ENCODE measurements at places on chromosomes 13 and 19.

- DNase-seq, result no peak
- H3K27ac ChIP-seq, result peak overlapping the region; percentile 97
- no peaks in the 10 kb centered on the region for H3K27me3 ChIP-seq
- H3K4me1 ChIP-seq, result peaks cover 33% of the 10 kb centered on the region
Measured at GRCh38 chr19:6392221-6393073, 517 bp downstream of the GTF2F1 start.

GRCh38 chr13:114122591-114123211 lies 9.7 kb downstream of the RASA3 start:
- no peaks in the 10 kb centered on the region for H3K27me3 ChIP-seq
- no peak for DNase-seq
- peaks cover 86% of the 10 kb centered on the region for H3K4me1 ChIP-seq
- no peak overlapping the region for H3K4me3 ChIP-seq
- H3K36me3 ChIP-seq, result peaks cover 28% of the 10 kb centered on the region

DNA sequence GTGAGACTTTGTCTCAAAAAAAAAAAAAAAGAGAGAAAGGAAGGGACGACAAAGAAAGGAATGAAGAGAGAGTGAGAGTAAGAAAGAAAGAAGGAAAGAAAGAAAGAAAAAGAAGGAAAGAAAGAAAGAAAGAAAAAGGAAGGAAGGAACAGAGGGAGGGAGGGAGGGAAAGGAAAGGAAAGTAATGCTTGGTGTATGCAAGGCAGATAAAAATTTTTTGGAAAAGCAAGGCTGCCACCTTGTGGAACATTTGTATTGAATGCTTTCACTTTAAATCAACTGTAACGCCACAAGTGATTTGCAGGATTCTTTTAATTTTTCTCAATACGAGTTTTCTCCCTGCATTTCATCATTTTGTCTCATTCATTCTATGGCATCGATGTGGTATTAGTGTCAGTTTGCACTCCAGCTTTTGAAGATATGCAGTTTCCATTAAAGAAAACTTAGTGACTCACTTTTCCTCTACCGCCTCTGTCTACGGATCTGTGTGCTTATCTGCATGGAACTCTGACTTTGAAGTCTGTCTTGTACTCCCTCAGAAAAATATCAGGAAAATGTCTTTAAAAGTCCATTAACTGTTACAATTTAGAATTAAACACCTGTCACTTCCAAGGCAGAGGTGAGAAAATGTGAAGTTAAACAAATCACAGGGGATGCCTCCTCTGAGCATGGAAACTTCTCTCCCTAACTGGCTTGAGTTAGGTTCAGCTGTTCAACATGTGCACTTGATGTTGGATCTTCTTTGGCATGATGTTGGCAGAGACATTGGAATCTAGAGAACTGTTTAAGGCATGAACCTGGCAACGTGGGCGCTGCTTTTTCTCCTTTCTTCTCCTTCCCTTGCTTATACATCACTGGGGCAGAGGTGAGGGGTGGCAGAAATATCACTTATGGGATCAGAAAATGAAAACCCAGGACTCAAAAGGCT lies 20.0 kb upstream of the ZDHHC20 start:
- H3K4me3 ChIP-seq, result peak overlapping the region; percentile 69
- DNase-seq, result peak; percentile 22
- H3K27ac ChIP-seq, result no peak overlapping the region

DNA sequence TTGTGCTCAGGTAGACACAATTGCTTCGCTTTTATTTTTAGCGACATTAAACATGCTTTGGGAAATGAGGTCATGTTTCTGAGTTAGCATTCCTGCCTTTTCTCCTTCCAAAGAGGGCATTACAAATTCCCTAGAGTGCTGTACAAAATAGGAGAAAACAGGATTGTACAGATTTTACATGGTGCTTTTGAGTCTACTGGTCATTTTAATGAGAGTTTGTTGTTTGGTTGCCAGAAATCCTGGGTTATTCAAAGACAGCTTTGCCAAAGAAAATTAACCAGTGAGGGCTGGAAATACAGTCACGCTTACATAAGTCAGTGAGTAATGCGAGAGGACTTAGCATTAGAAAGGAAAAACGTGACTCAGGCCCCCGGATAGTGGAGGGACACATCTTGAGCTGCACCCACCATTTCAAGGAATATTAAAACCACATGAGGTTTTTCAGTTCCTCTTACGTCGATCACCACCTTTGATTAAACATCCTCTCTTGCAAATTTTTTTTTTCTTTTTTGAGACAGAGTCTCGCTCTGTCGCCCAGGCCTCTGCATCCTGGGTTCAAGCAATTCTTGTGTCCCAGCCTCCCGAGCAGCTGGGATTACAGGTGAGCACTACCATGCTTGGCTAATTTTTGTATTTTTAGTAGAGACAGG lies 55.4 kb downstream of the SACS start:
- no peaks in the 10 kb centered on the region for H3K36me3 ChIP-seq
- no peaks in the 10 kb centered on the region for H3K27me3 ChIP-seq
- H3K4me3 ChIP-seq, result peak overlapping the region; percentile 14

GRCh38 chr13:59211606-59212005 lies 952.1 kb downstream of the DIAPH3 start:
- no peaks in the 10 kb centered on the region for H3K4me1 ChIP-seq
- DNase-seq, result no peak
- no peaks in the 10 kb centered on the region for H3K27me3 ChIP-seq
- no peak overlapping the region for H3K27ac ChIP-seq

DNA sequence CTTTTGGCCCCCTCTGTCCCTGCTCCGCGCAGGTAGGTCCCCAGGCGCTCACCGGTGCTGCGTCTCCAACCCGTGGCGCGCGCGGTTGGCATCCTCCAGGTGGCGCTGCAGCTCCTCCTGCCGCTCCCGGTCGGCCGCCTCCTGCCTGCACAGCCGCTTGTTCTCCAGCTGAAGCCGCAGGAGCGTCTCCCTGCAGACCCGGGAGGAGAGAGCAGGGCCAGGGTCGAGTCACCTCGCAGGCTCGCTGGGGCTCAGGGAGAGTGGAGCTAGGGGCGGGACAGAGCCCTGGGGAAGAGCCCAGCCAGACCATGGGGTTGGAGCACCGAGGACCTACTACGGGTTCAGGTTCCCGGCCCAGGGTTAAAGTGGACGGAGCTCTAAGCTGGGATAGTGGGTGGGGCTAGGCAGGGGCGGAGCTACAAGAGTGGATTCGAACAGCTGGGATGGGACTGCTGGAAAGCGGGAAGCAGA lies 9.3 kb downstream of the HOOK2 start:
- H3K36me3 ChIP-seq, result peaks cover 15% of the 10 kb centered on the region
- H3K4me3 ChIP-seq, result peak overlapping the region; percentile 76
- no peaks in the 10 kb centered on the region for H3K27me3 ChIP-seq
- H3K4me1 ChIP-seq, result peaks cover 8% of the 10 kb centered on the region

GRCh38 chr19:37594982-37595382 lies 306 bp downstream of the ZNF540 start:
- peaks cover 14% of the 10 kb centered on the region for H3K4me1 ChIP-seq
- H3K27ac ChIP-seq, result peak overlapping the region; percentile 99
- peak; percentile 48 for DNase-seq
- peaks cover 34% of the 10 kb centered on the region for H3K36me3 ChIP-seq
- peak overlapping the region; percentile 95 for H3K4me3 ChIP-seq
- H3K27me3 ChIP-seq, result no peaks in the 10 kb centered on the region

DNA sequence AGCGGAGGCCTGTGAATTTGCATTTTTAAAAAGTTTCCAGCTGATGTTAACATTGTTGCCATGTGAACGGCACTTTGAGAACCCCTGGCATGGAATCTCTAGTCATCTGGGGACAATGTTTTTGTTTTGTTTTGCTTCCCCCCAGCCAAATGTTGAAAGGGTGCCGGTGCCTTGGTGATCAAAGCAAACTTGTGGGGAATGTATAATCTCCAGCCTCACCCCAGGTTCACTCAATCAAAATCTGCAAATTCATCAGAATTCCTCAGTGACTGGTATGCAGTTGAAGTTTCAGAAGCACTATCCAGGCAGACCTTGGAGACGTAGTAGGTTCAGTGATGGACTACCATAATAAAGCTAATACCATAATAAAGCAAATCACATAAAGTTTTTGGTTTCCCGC lies 428.7 kb downstream of the MYO16 start:
- peaks cover 3% of the 10 kb centered on the region for H3K27me3 ChIP-seq
- H3K4me1 ChIP-seq, result no peaks in the 10 kb centered on the region
- no peak for DNase-seq
- no peak overlapping the region for H3K27ac ChIP-seq

DNA sequence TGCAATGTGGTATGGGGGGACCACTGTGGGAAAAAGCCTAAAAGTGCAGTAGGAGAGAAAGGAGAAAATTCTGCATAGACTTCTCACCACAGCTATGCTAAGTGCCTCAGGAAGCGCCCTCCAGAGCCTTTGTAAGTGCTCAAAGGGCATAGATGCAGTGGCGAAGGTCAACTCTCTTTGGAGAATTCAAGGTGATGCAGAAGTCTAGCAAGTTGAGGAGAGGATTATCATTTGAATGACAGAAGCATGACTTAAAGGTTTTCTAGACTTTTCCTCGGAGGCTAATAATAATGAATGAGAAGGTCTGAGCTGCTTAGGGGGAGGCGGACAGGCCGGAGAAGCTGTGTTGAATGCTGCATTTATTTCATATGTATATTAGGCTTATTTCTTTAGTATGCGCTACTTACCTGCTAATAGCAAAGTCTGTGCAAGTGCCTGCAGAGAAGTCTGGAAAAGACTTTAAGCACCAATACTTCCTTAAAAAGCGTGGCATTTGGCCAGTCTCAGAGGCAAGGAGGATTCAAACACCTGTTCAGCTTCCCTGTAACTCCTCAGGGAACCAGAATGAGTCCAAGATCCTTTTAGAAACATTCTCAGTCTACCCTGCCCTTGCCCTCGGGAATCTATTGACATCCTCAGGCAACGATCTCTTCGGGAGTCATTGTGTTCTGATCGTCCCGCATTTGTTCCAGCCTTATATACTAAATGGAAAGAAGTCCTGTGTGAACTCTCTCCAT lies 56.2 kb downstream of the FLT1 start:
- H3K4me1 ChIP-seq, result no peaks in the 10 kb centered on the region
- H3K27me3 ChIP-seq, result no peaks in the 10 kb centered on the region
- H3K4me3 ChIP-seq, result no peak overlapping the region
- no peak overlapping the region for H3K27ac ChIP-seq
- H3K36me3 ChIP-seq, result peaks cover 9% of the 10 kb centered on the region

GRCh38 chr13:81184556-81185265 lies 843.8 kb upstream of the SPRY2 start:
- DNase-seq, result no peak
- no peaks in the 10 kb centered on the region for H3K4me1 ChIP-seq
- no peak overlapping the region for H3K27ac ChIP-seq
- H3K27me3 ChIP-seq, result no peaks in the 10 kb centered on the region

Measured in stimulated activated naive B cell treated with anti-CD40 and anti-IgM and Interleukin-4, amounts not matched to agents 10 μg/mL and 1 μg/mL and 100 μg/mL, for 72 hours (primary cell).